Activated T-helper 1 cell treated with anti-CD3 and anti-CD28 coated beads, Interleukin-2, amount 50 U/mL, for 16 hours (primary cell): ENCODE measurements at places on chromosomes 11 and 22.

DNA sequence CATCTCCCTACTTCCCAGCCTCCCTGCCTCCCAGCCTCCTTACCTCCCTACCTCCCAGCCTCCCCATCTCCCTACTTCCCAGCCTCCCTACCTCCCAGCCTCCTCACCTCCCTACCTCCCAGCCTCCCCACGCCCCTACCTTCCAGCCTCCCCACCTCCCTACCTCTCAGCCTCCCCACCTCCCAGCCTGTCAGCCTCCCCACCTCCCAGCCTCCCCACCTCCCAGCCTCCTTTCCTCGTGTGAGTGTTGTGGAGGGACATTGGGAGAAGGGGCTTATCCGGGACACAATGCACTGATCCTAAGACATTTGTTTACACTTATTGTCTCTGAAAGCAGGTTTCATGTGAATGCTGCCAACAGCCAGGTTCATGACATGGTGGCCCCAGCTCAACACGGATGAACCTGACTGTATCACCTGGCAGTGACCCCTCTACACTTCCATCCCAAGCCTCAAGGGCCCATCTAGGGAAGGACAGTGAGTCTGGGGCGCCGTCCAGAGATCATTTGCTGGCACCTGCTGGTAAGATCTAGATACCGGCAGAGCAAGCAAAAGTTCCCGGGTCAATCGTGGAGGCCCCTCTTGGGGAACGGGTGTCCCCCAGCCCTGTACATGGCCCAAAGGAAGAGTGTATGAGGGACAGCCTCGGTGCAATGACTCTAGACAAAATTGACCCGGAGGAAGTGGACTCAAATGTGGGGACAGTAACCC, 34.5 kb upstream of the TH start:
- no peak for DNase-seq

- no peak for DNase-seq
These were observed 1.2 kb upstream of the EED start for GRCh38 chr11:86243396-86243795.

DNA sequence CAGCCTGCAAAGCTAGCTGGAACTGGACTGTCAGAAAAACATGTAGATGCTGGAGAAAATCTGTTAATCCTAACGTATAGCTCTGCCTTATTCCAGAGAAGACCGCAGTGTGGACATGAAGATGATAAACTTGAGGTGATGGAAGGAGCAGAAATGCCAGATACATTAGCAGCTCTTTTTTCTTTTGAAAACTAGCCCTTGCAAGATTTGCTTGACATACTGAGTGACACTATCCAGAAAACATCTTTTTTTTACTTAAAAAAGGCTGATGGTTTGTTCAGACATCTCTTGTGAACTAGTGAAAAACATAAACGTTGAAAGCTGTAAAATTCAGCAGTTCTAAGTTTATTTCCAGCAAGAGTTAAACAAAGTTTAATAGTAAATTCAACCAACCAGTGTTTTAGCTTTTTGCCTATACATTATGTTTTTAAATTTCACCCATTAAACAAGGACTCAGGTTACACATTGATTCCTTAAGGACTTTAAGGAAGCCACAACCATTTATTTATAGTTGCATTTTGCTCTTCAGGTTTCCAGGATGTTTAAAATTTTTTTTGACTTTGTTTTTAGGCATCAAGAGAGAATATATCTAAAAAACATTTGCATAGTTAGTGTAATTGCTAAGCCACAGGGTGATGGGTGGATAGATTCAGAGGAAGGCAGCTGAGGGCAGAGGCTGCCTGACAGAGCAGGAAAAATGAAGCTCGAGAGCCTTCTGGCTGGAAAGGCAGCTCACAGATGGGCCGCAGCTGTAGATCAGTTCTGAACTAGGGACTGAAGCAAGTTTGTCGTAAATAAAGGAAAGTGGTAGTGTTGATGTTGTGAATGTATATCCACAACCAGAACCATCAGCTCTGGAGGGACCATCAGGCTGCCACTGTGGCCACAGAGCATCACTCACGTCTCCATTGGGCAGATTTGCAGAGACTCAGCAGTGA, 9.5 kb downstream of the SNAP29 start:
- DNase-seq, result no peak

DNA sequence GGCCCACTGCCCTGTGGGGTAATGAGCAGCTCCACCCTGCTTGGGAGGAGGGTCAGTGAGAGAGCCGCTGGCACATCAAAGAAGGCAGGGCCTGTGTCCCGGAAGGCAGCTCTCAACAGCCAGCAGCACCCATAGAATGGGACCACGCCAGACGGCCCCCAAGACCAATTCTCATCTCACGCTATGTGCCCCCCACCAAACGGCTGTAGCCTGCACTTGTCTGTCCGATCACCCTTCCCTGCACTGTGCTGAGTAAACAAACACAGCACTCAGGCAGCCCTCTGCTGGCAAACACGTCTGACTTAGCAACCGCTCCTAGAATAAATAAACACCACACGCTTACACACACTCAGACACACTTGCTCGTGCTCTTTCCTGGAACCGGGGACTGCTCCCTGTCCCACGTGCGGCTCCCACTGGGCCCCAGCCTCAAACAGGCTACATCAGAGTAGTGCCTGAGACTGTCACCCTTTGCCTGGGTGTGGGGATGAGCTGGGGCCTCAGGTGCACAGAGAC, 53.2 kb upstream of the CDON start:
- no peak for DNase-seq

DNA sequence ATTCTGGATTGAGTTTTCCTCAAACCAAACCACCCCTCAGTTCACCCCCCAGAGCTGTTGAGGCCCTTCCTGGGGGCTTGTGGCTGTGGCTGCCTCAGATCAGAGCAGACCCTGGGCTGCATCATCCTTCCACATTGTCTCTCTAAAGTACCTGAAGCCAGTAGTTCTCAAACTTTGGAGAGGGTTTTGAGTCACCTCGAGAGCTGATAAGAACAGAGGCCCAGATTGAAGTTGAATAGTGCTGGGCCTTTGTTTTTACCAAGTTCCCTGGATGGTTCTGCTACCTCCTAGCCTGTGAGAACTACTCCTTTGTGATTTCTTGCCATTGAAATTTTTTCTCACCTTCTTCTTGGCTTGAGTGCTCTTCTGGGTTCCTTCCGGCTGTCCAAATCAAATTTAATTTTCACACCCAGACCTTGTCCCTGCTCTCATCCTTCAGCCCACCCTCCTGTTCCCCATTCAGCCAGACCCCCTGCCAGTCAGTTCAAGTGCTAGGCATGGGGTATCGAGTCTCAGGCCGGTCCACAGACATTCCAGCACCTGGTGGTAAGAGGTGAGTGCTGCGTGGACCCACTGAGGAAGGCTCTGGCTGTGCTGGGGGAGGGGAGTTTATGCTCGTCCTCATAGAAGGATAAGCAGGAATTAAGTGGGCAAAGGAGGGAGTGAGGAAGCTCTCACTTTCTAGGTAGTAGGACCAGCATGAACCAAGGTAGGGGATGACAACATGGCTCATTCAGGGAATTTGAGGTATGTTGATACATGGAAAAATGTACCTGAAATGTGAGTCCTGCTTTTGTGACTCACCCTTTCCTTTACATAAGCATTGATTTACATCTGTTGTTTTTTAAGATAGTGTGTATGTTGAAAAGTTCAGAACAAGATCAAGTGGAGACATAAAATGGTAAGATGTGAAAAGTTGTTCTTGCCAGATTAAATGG, 116.5 kb downstream of the PTPRJ start:
- no peak for DNase-seq

DNA sequence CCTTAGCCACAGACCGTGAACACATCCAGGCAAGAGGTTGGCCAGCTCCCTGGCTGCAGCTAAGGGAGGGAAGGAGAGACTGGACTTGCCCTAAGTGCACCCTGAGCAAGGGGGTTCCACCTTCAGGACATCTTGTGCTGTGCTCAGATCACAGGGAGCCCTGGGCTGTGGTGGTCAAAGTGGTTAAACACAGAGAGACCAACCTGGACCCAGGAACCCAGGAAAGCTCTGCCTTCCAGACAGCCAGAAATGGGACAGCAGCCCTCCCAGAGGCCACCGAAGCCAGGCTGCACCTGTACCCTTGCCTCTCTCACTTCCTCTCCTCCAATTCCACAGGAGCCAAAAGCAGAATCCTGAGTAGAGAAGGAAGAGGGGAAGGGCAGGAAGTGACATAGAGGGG, 105.2 kb upstream of the TMEM45B start:
- DNase-seq, result no peak

- DNase-seq, result no peak
These were observed 142.2 kb downstream of the FAM76B start for GRCh38 chr11:95647355-95647754.

DNA sequence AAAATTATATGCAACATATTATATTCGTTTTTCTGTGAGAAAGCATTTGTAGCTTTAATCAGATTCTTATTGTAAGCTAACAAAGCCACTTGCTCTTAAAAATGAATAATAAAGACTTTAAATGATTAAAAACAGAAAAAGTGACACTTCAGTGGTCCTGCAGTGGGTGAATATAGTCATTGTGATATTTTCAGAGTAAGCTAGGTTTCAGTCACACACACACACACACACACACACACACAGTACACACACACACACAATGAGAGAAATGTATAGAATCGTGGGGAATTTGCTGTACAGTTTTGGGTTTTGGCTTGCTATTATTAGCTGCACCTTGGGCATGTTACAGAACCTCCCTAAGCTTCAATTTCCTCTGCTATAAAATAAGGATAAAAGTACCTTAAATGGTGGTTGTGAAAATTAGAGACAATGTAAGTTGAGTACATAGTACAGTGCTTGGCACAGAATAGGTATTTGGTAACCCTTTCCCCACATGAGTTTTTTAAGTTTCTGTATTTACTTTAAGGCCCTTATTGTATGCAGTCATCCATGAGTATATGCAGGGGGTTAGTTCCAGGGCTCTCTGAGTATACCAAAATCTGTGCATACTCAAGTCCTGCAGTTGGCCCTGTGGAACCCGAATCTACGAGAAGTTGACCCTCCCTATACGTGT, 39.8 kb downstream of the CSTPP1 start:
- no peak for DNase-seq

GRCh38 chr22:39416319-39416718, 16.7 kb downstream of the TAB1 start:
- DNase-seq, result no peak

DNA sequence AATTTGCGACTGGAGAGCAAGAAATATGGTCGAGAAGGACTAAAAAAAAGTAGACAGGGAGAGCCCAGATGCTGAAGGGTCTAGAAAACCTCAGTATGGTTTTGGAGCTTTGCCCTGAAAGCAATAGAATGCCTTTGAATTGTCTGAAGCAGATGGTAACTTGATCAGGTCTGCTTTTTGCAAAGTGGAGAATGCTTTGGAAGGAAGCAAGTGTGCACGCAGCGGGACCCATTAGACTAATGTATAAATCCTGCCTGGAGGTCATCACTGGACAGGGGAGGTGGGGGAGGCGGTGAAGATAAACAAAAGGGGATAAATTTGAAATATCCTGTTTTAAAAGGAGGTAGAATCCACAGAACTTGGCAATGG, 757 bp upstream of the HINFP start:
- DNase-seq, result no peak

- DNase-seq, result no peak
These were observed 53.3 kb downstream of the WNT11 start for GRCh38 chr11:76152741-76153570.

- no peak for DNase-seq
These were observed 329.1 kb downstream of the TMEM135 start for GRCh38 chr11:87366763-87367405.

DNA sequence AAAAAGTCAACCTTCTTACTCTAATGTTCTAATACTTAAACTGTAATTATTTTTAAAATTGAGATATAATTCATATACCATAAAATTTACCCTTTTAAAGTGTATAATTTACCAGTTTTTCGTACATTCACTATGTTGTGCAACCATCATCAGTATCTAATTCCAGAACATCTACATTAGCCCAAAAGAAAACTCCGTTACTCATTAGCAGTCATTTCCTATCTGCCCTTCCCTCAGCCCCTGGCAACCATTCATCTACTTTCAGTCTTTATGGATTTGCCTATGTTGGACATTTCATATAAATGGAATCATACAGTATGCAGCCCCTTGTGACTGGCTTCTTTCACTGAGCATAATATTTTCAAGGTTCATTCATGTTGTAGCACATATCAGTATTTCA, 22.2 kb downstream of the SGSM3 start:
- no peak for DNase-seq

DNA sequence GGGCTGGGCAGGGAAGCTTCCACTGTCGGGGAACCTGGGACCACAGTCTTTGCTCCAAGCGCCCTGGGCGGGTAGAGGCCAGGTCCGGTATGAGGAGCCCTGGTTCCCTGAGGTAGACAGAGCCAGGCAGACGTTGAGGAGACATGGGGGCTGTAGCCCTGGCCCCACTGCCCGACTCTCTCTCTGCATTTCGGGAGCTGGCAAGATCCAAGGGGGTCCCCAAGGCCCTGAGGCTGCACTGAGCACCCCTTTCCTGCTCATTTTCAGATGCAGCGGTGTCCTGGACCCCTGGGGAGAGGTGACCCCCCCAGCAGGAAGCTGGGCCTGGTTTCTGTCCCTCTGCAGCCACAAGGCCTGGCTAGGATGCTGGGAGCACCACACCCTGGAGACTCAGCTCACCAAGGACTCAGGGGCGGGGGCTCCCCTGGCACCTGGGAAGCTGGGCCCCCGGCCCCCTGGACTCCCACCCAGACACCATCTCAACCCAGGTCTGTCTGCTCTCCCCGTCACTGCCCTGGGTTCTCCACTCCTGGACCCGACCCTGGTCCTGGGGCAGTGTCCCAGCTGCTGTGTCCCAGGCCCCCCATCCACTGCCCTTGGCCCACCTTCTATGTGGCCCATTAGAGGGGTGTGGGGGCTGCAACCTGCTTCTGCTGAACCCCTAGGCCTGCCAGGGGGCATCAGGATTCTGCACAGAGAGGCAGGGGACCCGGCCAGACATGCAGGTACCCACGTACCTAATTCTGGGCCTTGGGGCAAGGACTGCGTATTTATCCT, 15.0 kb upstream of the MUC6 start:
- no peak for DNase-seq

DNA sequence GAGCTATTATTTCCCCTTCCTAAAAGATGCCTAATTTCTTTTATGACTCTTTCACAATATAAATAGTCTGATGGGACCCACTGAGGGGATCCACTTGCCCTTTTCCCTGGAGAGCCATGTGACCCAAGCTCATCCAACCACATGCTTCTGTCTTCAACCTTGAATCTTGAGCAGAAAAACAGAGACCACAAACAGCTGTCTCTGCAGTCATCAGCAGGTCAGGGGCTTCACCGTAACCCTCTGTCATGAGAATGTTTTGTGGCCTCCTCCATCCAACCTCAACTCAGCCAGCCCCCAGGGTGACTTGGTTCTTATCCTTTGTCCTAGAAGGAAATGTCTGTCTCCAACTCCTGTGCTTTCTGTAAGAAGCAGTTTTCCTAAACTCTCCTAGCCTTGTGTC, 129.6 kb upstream of the POU2AF2 start:
- DNase-seq, result no peak

GRCh38 chr22:43094551-43094950, 5.4 kb upstream of the TTLL1 start:
- DNase-seq, result no peak
